HCT116 (cell line): ENCODE measurements at places on chromosomes 3 and 15. TPM values are rescaled to one million over a fixed set of nuclear protein-coding genes. Genes with fewer than 3 reads are reported as not detected.

The INKA1 gene
- total RNA-seq = 1.6 TPM

The MESP2 gene
- total RNA-seq = 0.20 TPM

The CAMK2N2 gene
- total RNA-seq = 5.1 TPM

The SPINK8 gene
- total RNA-seq = not detected

The IL17RE gene
- total RNA-seq = 14.3 TPM

The CTDSPL2 gene
- total RNA-seq = 56.0 TPM

The ROPN1 gene
- total RNA-seq = not detected

DNA sequence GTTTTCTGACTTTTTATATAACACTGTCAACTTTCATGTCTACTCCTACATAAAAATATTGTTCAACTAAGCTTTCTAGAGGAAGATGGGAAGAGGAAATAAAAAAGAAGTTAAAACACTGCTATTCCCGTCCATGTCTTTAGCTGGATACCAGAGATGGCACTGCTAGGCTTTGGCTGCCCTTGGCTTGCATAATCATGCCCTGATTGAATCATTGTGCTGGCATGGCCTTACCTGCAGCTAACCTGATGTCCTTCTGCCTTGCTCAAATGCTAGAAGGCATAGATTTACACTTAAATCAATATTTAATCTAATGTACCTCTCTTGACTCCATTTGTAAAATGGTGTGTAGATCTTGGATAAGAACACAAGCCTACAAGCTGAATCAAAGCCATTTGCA, 539.7 kb upstream of the IL12A start:
- DNase-seq = no peak

GRCh38 chr3:159884661-159885402, 103.8 kb upstream of the IL12A start:
- no peak for DNase-seq

- no peak for DNase-seq
Observed at GRCh38 chr3:127209840-127210653, 17.1 kb downstream of the PRR23E start.

GRCh38 chr3:107407355-107407754, 30.1 kb downstream of the CCDC54 start:
- DNase-seq = no peak

DNA sequence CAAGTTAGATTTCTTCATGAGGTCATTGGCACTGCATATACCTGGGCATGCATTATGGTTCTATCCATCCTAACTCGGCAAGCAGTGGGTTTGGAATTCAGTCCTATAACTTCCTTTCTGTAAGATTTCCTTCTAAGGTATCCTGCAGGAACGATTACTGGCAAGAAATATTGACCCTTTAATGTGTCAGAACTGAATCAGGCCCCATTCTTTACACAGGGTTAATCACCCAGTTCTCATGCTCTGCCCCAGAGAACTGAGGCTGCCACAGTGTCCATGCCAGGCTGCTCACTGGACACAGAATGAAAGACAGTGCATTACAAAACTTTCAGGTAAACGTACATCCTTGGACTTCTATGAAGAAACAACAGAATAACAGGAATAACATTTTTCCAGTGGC, 108.9 kb downstream of the RPL22L1 start:
- no peak for DNase-seq

- DNase-seq = no peak
Observed at GRCh38 chr3:193333229-193333628, 45.3 kb downstream of the ATP13A5 start.

DNA sequence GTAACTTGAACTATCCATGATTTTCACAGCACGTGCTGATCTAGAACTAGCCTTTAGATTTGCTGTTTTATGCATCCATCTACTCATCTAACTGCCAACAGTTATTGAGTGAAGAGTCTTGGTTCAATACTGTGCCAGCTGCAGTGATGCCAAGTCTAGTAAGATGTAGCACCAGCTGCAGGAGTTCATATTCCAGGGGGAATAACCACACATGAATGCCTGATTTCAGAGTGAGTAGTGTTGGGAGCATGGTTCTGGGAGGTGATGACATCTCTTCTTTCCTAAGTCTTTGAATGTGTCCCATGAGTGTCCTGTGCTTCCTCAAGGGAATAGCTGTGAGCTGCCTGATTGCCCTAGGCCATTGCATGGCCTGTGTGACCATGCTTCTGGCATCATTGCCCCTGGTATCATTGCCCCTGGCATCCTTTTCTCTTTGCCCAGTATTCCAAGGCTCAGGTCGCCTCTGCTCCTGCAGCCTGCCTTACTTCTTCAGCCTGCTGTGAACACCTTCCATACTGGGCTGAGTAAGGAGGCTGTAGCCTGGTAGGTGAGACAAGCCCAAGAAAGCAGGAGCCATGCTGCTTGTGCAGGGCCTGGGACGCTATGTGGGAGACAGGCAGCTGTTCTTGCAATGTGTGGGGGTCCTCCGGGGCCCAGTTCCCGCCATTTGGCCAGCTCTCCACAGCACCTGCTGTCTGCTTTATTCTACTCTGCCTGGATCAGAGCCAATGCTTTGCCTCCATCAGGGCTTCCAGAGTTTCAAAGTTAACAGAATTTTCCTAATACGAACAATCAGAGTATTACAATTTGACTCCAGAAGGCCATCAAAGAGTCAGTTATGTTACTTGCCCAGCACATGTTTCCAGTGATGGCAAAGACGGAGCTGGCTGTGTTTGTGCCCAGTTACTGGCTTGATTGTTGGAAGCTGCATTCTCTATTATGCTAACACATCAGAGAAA, 73.2 kb downstream of the CLSTN2 start:
- DNase-seq = no peak

DNA sequence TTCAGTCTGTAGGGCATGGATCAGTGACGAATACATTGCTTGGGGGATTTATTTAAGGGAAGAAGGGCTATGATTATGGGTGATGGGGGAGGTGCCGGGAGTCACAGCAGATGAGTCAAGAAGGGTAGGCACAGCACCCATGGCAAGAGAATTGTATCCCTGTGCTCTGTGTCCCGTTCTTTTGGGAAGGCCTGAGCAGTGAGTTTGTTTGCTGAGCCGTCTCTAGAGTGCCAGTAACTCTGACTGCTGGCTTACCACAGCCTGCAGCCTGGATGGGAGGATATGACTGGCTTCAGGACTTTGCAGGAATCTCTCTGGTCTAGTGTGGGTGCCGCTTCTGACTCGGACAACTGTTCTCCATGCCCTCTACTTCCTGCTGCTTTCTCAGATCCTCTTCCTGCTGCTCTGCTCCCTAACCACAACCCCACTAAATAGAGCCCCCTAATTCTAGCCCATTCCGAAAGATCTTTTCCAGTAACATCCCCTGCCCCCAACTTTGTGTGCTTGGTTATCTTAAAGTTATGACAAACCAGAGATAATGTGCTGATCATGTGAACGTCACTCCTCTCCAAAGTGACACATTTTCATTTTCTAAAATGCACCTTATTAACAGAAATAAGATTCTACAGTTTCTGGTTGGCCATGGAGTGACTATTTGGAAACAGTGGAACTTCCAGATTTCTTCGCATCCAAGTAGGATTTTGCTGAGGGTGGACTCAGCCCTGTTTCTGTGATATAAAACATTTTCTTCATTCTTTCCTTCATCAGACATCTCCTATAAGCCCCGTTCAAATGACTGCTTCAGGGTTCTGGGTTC, 239.0 kb downstream of the SLCO3A1 start:
- no peak for DNase-seq

DNA sequence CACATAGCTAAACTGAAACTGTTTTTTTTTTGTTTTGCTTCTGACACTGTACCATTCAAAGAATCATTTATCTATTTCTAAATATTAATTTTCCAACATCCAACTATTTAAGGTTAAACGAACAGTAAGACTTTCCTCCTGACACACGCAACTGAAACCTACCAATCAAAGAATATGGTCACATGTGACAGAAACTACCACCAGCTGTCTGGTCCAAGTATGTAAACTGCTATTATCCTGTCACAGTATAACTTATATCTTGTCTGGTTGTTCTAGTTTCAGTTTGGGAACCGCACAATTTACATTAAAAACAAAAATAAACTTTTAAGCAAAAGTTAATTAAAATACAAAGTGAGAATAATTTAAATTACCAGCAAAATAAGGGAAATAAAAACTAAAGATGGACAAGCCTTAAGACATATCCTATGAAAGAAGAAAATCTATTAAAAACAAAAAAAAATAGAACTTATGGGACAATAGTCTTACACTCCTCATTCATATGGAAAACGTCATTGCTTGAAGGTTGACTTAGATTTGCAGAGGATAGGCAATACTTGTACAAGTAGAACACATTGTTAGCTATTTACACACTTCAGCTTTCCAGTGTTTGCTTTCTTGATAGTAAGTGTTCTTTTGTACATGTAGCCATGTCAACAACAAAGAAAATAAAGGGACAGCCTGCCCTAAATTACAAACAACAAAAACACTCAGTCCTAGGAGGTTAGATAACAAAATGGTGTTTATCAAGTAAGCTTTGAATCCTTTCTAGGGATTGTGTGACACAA, 26.8 kb upstream of the CHRM5 start:
- no peak for DNase-seq

DNA sequence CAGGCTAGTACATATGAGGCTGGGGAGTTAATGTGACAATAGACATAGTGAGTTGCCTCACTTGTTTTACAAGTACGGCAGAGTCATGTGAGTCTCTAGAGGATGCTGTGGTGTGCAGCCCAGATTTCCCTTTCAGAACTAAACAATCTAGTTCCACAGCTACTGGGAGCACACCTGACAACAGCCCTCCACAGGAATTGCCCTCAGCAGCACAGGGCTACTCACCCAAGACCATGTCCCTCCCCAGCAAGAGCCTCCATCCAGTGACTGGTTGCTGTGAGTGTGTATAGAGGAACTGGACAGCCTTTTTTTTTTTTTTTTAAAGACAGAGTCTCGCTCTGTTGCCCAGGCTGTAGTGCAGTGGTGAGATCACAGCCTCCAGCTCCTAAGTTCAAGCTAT, 40.2 kb upstream of the UBE2E2 start:
- no peak for DNase-seq

DNA sequence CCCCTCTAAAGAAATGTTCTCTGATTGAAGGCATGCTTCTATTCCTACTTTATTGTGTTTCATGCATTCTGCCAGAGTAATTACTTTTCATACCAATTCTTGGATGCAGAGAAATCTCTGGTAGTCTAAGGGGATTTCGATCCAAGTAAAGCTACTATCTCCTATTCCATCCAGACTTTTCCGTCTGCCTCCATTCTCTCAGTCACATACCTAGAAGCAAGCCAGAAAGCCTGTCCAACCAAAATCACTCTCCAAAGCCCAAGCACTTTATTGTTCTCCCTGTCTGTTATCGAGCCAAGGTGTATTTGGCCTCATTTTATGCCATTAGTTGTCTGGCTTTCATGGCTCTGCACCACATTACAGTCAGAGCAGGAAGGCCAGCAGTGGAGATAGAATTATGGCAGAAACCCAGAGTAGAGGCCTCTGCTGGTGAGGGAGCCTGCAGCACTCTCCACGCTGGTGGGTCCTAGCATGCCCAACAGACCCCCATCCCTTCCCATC, 95.9 kb downstream of the SLC49A4 start:
- no peak for DNase-seq

GRCh38 chr3:57048052-57048671, 12.3 kb upstream of the SPATA12 start:
- no peak for DNase-seq

- no peak for DNase-seq
Observed at GRCh38 chr3:188590557-188590956, 436.6 kb downstream of the LPP start.

- DNase-seq = no peak
Observed at GRCh38 chr3:187743195-187744141, 1.8 kb downstream of the BCL6 start.

GRCh38 chr3:33438284-33438668, 1.9 kb downstream of the UBP1 start:
- no peak for DNase-seq

DNA sequence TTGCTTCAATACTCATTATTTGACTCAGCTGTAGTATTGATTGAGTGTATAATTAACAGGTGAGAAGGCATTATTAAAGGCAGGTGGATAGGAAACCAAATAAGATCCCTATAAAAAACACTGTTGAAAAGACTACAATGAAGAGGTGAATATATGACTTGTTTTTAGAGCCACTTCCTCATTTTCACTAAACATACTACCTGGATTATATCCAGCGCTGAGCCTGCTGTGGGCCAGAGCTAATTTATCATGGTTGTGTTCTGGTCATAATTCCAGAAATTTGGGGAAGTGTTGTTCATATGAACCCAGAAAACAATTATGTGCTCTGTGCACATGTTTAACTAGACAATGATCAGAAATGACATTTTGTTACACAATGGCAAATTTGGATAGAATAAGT, 235.3 kb upstream of the MME start:
- DNase-seq = no peak

GRCh38 chr3:156627946-156628569, 46.3 kb upstream of the TIPARP start:
- DNase-seq = no peak

- no peak for DNase-seq
Observed at GRCh38 chr3:194715022-194715800, 29.5 kb downstream of the FAM43A start.

GRCh38 chr15:40917585-40917984, 11.6 kb upstream of the DLL4 start:
- no peak for DNase-seq

DNA sequence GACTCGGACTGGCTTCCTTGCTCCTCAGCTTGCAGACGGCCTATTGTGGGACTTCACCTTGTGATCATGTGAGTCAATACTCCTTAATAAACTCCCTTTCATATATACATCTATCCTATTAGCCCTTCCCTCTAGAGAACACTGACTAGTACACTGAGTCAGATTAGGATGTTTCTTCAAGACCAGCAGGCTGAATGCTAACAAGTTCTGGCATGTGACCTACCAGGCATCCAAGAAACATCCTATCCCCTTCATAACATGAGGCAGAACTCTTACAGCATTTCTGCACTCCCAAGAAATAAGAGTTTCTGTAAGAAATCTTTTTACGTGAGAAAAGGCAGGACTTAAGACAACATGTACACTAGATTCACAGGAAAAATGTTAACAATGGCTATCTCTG, 9.3 kb downstream of the CFAP92 start:
- DNase-seq = no peak

DNA sequence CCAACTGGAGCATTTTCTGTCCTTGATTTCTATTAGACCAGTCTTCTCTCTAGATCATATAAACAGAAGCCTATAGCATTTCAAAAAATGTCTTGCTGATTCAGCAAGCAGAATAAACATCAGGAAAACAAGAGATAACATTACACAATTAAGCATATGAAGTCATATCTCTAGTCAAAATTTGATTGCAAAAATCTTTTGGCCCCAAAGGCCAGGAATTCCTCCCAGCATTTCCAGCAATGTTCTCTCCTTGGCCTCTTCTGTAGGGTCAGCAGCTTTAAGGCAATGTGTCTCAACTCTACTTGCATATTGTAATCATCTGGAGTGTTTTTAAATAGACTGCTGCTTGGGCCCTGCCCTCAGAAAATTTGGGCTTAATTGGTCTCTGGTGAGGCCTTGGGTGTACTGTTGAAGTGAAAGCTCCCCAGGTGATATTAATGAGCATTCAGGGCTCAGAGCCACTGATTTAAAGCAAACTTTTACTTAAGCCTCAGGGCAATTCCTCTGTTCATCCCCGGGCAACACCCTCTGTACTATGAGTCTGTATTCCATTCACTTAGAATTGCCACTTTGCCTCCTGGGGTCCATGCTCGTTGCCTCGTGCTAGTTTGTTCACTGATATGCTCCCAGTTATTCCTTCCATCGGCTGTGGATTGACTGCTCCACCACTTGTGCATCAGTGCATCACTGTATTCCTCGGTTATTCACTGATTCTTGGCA, 1072.6 kb downstream of the ROBO2 start:
- DNase-seq = no peak
